NCI-H524 (cell line): ENCODE measurements at places on chromosomes 4 and X.

- DNase-seq = no peak
Observed at GRCh38 chr4:3511187-3511586, 21.0 kb downstream of the LRPAP1 start.

- DNase-seq = no peak
Observed at GRCh38 chr4:187944179-187944578, 51.4 kb upstream of the ZFP42 start.

DNA sequence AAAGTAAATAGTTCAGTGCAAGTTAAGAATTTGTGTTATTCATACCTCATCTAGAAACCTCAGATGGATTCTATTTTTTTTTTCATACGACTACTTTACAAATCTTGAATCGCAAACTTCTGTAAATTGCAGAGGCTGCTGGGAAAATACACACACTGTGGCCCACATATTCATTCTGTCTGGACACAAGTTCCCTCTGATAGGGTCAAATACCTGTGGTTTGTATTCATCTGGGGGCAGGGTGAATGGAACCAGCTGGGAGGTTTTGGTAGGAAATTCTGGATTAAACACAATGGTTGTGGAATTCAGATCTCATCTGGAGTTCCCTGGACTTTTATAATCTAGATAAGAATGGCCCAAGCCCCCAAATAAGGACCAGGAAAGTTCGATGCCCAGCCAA, 56.2 kb downstream of the SPATA18 start:
- no peak for DNase-seq

- peak; percentile 44 for DNase-seq
Observed at GRCh38 chr4:182806259-182807252, 110.6 kb downstream of the DCTD start.

- DNase-seq = peak; percentile 44
Observed at GRCh38 chrX:43559644-43560043, 96.5 kb upstream of the MAOA start.

DNA sequence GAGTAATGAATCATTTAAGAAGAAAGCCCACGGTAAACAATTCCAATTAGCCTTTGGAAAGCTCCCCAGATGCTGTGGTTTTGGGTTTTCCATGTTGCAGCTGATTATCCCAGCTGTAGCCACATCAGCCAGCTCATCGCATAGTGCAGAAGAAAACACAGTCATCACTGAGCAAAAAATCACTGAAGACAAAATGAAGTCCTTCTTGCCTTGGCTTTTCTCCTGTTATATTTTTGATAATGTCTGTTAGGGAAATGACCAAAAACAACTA, 193.0 kb upstream of the C1QTNF7 start:
- no peak for DNase-seq

DNA sequence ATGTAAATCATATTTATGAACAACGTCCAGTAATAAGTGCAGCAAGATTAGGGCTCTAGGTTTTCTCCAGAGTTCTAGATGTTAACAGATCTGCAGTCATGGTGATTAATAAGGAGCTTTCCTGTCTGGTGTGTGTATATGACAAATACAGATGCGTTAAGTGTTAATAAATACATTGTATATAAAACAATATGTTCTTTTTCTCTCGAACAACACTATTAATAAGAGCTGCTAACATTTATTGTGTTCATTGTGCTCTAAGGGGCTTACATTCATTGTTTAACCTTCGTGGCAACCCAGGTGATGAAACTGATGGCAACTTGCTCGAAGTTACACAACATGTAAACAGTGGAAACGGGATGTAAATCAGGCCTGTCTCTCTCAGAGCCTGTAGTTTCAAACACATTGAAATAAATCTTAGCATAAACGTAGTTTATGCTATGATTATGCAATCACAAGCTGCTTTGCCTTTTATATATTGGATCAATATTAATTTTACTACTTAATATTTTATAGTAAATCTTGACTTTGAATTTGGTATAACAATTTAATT, 547 bp upstream of the CLGN start:
- DNase-seq = no peak

GRCh38 chr4:110982486-110982885, 359.6 kb upstream of the PITX2 start:
- no peak for DNase-seq

DNA sequence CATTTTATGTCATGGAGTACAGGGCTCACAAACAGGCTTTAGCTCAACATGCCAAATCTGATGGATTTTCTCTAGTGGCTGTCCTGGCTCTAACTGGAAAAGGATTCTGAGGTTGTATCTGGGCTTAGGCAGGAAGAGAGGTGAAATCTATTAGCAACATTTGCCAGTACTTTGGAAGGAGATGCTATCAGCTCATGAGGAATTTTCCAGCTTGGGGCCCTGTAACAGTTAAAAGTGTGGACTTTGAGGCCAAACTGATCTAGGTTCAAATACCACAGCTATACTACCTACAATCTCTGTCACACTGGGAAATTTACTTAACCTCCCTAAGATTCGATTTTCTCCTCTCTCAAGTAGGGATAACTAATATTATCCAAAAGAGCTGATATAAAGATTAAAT, 119.0 kb upstream of the HCCS start:
- DNase-seq = no peak

DNA sequence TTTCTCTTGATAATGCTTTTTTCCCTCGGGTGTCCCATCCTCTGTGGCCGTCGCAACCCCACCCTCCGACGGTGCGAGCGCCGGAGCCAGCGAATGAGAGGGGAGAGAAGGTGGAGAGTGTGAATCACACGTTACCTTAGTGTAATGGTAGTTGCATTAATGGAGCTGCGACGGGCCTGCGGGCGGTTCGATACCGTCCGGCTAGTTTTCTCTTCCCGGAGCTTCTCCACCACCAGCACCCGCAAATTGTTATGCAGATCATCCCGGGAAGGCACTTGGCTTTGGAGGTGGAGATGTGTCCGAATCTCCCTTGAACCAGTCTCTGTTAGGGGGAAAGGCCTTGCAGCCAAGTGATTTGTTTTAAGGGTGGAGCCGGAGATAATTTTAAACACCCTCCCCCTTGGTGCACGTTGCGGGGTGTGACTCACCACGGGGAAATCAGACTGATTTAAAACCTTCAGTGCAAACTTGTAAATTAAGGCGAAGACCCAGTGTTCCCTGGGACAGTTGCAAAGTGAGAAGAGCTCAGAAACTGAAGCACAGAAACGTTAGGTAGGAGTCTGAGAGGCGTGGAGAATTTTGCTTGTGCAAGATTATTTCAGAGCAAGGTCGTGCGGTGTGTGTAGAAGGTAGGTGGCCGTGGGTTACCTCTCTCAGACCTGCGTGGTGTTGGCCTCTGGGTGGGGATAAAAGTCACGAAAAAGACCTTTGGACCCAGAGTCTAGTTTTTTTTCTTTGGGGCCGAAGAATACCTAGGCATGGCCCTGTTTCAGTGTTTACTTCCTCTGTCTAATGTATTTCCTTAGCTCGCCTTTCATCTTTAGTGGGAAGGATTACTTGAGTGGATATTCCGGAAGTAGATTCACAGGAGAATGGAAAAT, 1.3 kb downstream of the AFF1 start:
- no peak for DNase-seq

- no peak for DNase-seq
Observed at GRCh38 chrX:48632207-48632606, 34.9 kb downstream of the WDR13 start.

DNA sequence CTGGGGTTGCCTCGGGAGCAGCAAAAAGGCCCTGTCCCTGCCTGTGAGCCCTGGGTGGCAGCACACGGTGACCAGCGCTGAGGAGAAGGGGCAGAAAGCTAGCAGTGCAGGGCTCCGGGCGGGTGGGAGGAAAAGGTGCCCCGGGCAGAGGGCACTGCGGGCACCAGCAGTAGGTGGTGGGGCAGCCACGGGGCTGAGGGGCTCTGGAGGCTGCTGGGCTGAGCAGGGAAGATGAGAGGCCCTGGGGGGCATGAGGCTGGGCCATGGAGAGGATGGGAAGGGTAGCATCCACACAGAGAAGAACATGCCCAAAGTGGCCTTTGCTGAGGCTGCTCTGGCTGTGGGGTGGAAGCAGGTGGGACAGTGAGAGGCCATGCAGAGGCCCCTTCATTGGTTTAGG, 67.5 kb upstream of the NKX1-1 start:
- no peak for DNase-seq

- no peak for DNase-seq
Observed at GRCh38 chrX:48786825-48787504, 575 bp downstream of the GATA1 start.

GRCh38 chrX:72020204-72020603, 109.6 kb downstream of the NHSL2 start:
- DNase-seq = no peak

DNA sequence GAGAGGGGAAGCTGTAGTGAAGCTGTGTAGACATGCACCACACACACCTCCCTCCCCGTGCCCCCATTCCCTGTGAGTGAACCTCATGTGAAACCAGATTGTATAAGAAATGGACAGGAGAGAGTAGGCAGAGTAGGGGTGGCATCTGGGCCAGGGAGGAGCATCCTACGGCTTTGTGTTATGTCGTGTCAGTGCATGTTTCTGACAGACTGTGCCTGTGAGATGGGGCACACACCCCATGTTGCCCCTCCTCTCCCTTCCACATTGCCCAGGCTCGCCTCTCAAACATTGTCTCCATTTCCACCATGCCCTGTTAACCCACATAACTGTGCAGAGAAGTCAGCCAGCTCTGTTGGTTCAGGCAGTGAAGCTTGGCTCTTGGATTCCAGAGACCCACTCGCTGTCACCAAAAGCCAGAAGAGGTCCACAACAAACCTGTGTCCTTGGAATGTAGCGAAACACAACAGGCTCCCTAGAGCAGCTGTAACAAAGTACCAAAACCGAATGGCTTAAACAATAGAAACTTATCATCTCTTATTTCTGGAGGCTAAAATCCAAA, 56.1 kb downstream of the SLC9A6 start:
- no peak for DNase-seq

- no peak for DNase-seq
Observed at GRCh38 chr4:184655889-184656869, 6.6 kb downstream of the PRIMPOL start.

GRCh38 chr4:54082168-54082567, 17.8 kb upstream of the CHIC2 start:
- DNase-seq = peak; percentile 50

DNA sequence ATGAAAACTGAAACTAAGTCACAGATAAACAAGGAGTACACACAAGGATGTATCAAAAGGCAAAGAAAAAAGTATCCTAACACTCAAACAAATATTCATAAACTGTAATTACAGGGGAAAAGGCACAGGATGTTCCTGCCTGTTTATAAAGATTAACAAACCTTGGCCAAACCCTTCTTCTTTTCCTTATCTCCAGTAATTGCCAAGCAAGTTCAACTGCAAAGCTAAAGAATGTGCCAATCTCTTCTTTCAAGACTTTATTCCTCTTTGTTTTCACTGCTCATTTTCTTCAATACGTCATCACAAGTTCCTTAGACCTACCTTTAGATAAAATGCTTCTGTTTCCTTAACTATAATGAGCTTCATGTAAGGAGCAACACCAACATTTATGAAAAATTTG, 171.2 kb downstream of the AMELX start:
- DNase-seq = no peak

GRCh38 chr4:110616238-110617074, 6.4 kb downstream of the PITX2 start:
- no peak for DNase-seq

GRCh38 chrX:23501974-23502373, 165.3 kb upstream of the PRDX4 start:
- DNase-seq = no peak

- no peak for DNase-seq
Observed at GRCh38 chr4:57156242-57156990, 46.2 kb upstream of the IGFBP7 start.

- no peak for DNase-seq
Observed at GRCh38 chrX:47637546-47638195, 7.9 kb upstream of the CFP start.
